Vagina (tissue), 2 donors: ENCODE measurements at places on chromosomes 4 and X.

DNA sequence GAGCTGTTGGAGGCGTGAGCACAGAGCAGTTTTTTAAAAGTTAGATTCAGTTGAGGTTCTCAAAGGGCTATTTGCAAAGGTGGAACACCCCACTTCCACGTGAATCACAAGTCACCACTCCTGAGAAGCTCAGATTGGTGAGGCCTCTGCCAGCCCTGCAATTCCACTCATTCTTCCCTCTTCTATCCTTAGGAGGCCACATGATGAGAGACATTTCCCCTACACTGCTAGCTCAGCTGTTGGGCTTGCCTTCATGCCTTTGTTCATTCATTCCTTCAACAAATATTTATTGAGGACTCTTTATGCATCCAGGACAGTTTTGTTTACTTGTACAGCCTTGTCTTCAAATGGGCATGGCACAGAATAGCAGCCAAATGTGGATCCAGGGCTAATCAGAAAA lies 3.7 kb downstream of the SRPX2 start:
- no peak overlapping the region for H3K4me3 ChIP-seq
- H3K36me3 ChIP-seq, result no peaks in the 10 kb centered on the region
- peaks cover 35% of the 10 kb centered on the region for H3K4me1 ChIP-seq
- H3K27me3 ChIP-seq, result no peaks in the 10 kb centered on the region
- DNase-seq, result no peak

DNA sequence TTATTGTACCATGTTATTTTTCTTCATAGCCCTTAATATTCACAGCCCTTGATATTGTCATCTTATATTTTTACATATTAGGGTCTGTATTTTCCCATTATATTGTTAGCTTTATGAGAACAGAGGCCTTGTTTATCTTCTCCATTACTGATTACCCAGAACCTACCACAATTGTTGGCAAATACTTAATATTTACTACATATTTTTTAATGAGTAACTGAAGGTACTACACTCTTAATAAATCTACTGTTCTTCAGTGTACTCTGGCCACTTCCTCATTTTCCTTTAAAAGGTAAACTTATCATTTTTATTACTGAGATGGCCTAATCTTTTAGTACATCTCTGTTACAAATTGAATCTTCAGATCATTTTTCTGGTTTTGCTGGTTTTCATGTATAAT lies 133.5 kb downstream of the COL4A5 start:
- H3K27me3 ChIP-seq, result no peaks in the 10 kb centered on the region
- H3K4me1 ChIP-seq, result no peaks in the 10 kb centered on the region
- no peak for DNase-seq
- H3K36me3 ChIP-seq, result no peaks in the 10 kb centered on the region

DNA sequence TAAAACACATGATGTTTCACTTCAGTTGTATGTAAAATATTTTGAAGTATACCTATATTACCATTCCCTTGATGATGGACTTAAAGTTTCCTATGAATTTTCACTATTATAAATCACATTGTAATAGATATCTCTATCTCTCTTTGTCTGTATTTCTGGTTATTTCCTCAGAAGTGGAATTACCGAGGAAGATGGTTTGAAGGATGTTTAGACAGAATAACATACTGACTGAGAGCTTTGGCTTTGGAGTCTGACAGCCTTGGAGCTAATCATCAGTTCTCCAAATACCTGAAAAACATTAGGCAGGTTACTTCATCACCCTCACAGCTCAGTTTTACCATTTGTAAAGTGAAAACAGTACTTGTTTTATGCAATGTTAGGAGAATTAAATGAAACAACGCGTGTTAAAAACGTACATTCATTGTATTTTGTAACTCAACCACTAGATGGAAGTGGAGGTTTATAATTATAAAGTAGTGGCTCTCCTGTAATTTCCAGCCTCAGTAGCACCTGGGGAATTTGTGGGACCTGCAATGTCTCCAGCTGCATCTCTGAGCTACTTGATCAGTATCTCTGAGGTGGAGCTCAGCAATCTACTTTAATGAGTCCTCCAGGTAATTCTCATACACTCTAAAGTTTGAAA lies 14.3 kb downstream of the JCHAIN start:
- no peak overlapping the region for H3K4me3 ChIP-seq
- no peak overlapping the region for H3K27ac ChIP-seq
- DNase-seq, result no peak
- no peaks in the 10 kb centered on the region for H3K4me1 ChIP-seq
- H3K36me3 ChIP-seq, result no peaks in the 10 kb centered on the region
- H3K27me3 ChIP-seq, result no peaks in the 10 kb centered on the region

DNA sequence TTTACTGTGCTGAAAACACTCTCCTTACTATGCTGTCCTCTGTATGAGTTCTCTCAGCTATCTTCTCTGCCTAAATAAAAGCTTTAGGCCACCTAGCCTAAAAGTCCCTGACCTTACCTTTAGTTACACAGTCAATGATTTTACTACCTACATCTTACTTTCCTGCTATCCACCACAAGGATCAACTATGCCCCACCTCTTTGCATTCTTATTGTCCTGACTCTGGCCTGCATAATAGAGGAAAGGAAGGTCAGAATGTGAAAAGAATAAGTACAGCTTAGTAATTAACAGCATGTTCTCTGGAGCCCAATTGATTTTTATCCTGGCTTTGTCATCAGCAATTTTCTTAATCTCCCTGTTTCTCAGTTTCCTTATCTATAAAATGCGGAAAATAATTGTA lies 1257.8 kb downstream of the RPA4 start:
- no peak for DNase-seq
- H3K27me3 ChIP-seq, result no peaks in the 10 kb centered on the region
- no peaks in the 10 kb centered on the region for H3K4me1 ChIP-seq
- H3K36me3 ChIP-seq, result no peaks in the 10 kb centered on the region
- no peak overlapping the region for H3K27ac ChIP-seq

DNA sequence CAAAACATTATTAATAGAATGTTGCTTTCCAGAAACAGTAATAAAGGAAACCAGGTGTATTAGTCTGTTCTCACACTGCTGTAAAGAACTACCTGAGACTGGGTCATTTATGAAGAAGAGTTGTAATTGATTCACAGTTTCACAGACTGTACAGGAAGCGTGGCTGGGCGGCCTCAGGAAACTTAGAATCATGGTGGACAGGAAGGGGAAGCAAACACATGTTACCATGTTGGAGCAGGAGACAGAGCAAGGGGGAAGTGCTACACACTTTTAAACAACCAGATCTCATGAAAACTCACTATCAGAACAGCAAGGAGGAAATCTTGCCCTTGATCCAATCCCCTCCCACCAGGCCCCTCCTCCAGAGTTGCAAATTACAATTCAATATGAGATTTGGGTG lies 815.8 kb downstream of the TRIML1 start:
- DNase-seq, result no peak
- H3K4me1 ChIP-seq, result no peaks in the 10 kb centered on the region
- no peak overlapping the region for H3K27ac ChIP-seq
- no peak overlapping the region for H3K4me3 ChIP-seq
